ENCODE measurements at places on chromosomes 5 and 9. TPM values are rescaled to one million over a fixed set of nuclear protein-coding genes. Genes with fewer than 3 reads are reported as not detected.

DNA sequence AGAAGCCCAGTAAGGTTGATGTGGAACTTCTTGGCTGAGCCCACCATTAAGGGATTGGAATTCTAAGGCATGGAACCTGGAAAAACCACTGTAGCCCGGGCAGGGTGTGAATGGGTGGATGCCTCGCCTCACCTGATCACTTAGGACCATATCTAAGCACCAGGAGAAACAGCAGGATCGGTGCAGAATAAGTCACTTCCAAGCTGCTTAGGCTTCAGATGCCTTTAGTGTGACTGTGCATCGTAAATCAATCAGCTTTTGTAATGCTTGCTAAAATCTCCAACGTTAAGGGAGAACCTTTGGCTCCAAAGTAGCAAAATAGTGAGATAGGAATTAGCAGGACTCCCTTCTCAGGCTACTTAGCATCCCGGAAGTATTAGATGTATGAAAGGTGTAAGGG lies 103.9 kb upstream of the MEGF10 start:
- H3K27ac ChIP-seq, result no peak overlapping the region
- H3K4me3 ChIP-seq, result no peak overlapping the region
- no peaks in the 10 kb centered on the region for H3K27me3 ChIP-seq
- no peaks in the 10 kb centered on the region for H3K4me1 ChIP-seq
- no peaks in the 10 kb centered on the region for H3K36me3 ChIP-seq

- H3K36me3 ChIP-seq, result peaks cover 9% of the 10 kb centered on the region
- H3K27me3 ChIP-seq, result no peaks in the 10 kb centered on the region
- no peak overlapping the region for H3K4me3 ChIP-seq
- no peak overlapping the region for H3K27ac ChIP-seq
- H3K4me1 ChIP-seq, result peaks cover 20% of the 10 kb centered on the region
Measured at GRCh38 chr5:65828022-65828896, 98.1 kb upstream of the ERBIN start.

GRCh38 chr5:76269932-76270610 lies 133.0 kb upstream of the IQGAP2 start:
- no peaks in the 10 kb centered on the region for H3K27me3 ChIP-seq
- no peak for DNase-seq
- no peaks in the 10 kb centered on the region for H3K36me3 ChIP-seq
- peak overlapping the region; percentile 81 for H3K27ac ChIP-seq

The MARCOL gene
- not detected for total RNA-seq

DNA sequence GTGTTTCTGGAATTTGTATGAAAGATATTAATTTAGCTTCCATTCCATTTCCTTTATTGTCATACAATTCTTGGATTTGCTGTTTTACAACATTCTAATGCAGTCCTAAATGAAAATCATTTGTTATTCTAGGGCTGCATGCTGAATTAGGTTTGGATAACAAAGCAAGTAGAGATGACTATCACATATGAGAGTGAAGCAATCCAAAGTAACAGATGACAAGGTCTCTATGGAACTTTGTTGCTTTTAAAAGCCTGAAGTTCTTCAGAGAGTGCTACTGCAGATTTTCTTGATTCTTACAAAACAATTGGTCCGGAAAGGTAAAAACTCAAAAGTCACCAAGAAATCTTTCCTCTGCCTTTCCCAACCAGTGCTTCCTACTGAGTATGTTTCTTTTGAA lies 56.9 kb upstream of the VCAN start:
- no peaks in the 10 kb centered on the region for H3K36me3 ChIP-seq
- no peaks in the 10 kb centered on the region for H3K4me1 ChIP-seq
- H3K4me3 ChIP-seq, result no peak overlapping the region
- no peaks in the 10 kb centered on the region for H3K27me3 ChIP-seq
- H3K27ac ChIP-seq, result no peak overlapping the region
- no peak for DNase-seq

GRCh38 chr5:144328494-144328893 lies 157.8 kb downstream of the KCTD16 start:
- no peaks in the 10 kb centered on the region for H3K4me1 ChIP-seq
- DNase-seq, result no peak
- no peaks in the 10 kb centered on the region for H3K27me3 ChIP-seq
- H3K27ac ChIP-seq, result no peak overlapping the region
- no peaks in the 10 kb centered on the region for H3K36me3 ChIP-seq
